ENCODE measurements at places on chromosomes 6 and 20.

- DNase-seq: no peak
Observed at GRCh38 chr6:153702671-153703070, 336.4 kb upstream of the OPRM1 start.

GRCh38 chr6:33217246-33217645, 8.9 kb downstream of the RING1 start:
- no peak for DNase-seq

GRCh38 chr20:17663486-17663885, 18.6 kb downstream of the RRBP1 start:
- DNase-seq: no peak

DNA sequence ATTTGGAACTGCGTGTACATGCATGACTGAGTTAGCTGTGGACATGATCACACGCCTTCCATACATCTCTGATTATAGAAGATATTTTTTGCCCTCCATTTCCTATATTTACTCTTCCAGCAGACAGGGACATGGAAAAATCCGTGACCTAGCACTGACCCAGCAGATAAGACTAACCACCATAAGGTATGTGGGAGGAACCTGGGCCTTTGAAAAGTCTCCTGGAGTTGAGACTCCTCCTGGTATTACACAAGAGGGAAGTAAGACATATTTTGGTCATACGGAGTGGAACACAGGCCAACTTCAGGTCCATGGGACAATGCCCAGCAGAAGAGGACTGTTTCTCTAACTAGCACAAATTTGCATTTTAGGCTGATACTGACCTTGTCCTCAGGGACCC, 13.7 kb upstream of the SIRPB1 start:
- no peak for DNase-seq

DNA sequence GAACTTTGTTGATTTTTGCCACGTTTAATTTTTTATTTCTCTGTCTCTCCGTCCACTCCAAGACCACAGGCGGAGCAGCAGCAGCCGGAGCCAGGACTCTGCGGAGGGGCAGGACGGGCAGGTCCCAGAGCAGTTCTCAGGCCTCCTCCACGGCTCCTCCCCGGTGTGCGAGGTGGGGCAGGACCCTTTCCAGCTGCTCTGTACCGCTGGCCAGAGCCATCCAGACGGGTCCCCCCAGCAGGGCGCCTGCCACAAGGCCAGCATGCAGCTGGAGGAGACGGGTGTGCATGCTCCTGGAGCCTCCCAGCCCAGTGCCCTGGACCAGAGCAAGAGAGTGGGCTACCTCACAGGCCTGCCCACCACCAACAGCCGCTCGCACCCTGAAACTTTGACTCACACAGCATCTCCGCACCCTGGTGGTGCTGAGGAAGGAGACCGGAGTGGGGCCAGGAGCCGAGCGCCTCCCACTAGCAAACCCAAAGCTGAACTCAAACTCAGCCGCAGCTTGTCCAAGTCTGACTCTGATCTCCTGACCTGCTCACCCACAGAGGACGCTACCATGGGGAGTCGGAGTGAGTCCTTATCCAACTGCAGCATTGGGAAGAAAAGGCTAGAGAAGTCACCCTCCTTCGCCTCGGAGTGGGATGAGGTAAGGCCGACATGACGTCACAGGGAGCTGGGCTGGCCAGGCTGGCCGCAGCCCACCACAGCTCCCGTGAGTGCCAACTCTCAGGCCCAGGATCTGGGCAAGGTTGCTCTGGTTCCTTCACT, 123.5 kb downstream of the TCP11 start:
- no peak for DNase-seq

- DNase-seq: no peak
Observed at GRCh38 chr6:32803416-32803815, 13.4 kb downstream of the HLA-DOB start.

GRCh38 chr20:13947719-13948118, 42.7 kb downstream of the SEL1L2 start:
- DNase-seq: no peak

DNA sequence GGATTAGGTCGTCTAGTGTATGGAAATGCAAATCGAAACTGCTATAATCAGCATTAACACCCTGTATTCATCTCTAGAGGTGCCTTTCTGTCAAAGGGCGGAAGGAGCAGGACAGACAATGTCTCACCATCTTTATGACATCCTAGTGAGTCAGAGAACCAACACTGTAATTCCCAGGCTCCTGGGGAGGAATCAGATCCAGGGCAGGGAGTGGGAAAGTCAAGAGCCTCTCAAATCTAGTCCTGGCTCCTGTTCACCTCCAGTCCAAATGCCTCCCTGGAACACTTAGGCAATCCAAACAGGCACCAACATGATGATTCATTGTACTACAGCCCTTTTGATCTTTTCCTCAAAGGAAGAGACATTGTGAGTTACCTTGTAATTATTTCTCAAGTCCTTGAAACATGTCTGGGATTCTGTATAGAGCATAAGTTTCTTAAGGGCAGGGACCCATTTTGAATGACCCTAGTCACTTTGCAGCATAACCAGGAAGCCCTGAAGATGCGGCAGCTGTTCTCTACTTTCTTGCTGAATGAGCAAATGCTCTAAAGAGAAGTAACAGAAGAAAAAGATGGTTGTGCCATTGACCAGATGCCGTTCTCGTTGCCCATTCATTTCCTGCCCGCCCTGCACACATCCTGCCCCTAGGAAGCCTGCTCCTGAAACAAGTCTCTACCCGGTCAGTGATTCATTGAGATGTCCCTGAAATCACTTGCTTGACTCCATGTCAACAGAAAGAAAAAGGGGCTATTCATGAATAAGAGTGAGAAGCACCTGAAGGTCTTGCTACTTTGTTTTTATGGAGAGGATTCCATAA, 112.8 kb upstream of the JARID2 start:
- DNase-seq: peak; percentile 76

DNA sequence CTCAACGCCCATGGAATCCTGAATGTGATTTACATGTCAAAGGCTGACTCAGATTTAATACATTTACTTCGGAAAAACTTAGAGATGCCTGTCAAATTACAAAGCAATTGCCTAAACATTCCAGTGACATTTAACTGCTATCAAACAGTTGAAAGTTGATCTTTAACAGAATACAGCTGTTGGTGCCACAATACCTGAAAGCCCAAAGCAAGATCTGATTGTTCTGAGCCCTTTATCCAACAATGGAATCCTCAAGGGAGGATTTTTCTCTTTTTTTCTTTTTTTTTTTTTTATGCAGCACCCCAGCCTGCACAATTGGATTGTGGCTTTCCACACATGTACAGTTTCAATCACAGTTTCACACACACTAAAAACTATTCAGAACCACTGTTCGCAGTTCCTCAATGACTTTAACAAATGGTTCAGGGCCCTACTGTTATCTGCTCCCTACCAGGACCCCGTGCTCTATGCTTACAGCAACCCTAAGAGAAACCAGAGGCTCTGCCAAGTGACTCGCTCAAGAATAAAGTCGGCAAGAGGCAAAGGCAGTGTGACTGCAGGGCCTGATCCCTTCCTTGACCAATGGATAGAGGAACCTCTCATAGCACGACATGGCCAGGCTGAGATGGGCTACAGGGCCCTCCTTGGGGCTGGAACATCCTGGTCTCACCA, 33.3 kb downstream of the EPB41L2 start:
- DNase-seq: no peak

GRCh38 chr20:60304931-60305330, 346.7 kb downstream of the CDH26 start:
- DNase-seq: no peak

DNA sequence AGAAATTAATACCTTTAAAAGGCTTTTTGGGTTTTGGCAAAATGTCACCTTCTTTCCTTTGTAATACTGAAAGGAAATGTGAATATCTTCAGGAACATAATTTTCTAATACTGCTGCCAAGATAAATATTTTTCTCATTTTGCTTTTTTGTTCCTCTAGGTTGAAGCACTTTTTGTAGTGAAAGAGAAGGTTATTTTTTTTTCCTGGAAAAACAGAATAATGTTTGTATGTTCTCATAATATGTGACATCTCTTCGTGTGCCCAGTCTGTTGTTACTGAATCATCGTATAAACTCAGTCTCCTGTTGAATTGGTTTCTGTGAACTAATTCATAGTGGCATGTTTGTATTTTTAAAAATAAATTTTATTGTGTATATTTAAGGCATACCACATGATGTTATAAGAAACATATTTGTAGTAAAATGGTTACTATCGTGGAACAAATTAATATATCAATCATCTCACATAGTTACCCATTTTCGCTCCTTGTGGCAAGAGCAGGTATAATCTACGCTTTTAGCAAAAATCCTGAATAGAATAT, 74.4 kb downstream of the SH3BGRL2 start:
- peak; percentile 39 for DNase-seq

DNA sequence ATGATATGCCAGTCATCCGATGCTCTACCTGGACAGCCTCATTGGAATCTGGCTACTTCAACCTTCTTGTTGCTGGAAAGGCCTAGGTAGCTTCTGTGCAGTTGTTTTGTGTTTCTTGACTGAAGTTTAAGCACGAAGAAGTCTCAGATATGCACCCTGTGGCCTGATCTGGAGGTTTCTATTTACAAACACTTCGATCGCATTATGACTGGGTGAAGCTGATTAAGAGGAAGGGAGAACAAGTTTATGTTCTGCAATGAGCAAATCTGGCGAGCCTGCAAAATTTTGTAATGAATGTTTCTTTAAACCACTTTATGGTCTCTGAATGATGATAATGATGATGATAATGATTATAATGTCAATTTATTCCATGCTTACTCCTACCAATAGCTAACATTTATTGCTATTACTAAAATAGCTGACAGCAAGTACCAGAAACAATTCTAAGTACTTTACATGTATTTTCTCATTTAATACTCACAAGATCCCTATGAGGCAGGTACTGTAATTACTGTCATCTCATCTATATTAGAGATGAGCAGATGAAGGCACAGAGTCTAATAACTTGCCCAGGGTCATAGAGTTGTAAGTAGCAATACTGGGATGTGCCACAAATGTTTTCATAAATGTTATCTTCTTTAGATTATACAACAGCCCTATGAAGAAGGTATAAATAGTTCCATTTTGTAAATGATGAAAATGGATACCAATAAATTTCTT, 126.1 kb upstream of the UST start:
- DNase-seq: no peak

DNA sequence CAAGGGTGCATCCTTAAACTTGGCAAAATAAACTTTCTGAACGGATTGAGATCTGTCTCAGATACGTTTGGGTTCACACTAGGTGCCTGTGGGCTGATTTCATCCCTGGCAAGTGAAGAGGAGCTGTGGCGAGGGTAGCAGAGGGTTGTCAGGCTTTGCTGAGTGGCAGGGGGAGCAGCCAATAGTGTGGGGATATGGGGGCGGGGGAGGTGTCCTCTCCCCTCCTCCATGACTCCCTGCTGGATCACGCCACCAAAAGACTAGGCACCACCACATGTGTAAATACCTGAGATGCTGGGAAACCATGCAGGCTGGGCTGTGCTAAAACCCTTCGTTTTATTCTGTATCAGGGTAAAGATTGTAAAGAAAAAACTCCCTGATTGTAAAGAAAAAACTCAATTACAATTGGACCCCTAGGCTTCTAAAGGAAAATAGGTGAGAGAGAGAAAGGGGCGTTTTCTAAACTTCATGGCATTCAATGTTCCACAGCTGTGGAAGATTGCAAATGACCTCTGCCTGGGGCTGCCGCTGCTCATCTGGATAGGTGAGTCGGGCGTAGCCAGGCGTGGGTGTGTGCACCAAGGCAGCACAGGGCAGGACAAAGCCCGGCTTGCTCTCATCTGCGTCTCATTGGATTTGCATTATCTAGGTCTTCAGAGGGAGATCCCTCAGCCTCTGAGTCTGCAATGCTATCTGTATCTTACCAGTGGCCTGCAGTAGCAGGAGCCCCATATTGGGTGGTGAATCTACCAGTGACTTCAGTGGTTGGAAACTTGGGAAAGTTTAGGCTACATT, 26.9 kb upstream of the ADTRP start:
- no peak for DNase-seq

- no peak for DNase-seq
Observed at GRCh38 chr20:63657260-63657936, 714 bp upstream of the RTEL1 start.

- no peak for DNase-seq
Observed at GRCh38 chr6:3581469-3581868, 124.6 kb upstream of the SLC22A23 start.

GRCh38 chr20:2301164-2301622, 5.4 kb downstream of the TGM3 start:
- DNase-seq: peak; percentile 54

- no peak for DNase-seq
Observed at GRCh38 chr20:47244451-47244850, 112.0 kb downstream of the ZMYND8 start.

GRCh38 chr6:31350196-31351032, 6.6 kb downstream of the HLA-B start:
- no peak for DNase-seq

DNA sequence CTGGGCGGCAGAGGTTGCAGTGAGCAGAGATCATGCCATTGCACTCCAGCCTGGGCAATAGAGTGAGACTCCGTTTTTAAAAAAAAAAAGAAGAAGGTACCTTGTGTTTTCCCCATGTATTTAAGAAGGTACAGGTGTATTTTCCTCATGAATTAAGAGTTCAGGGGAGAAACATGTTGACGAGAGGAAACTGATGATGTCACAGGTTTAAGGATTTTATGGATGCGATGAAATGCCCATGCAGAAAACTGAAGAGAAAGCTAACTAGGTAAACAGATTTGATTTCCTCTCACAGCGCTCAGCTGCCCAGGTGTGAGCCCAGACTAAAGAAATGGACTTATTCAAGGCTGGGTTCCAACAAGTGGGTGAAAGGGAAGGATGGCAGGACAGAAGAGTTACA, 38.4 kb upstream of the SOX4 start:
- DNase-seq: no peak

DNA sequence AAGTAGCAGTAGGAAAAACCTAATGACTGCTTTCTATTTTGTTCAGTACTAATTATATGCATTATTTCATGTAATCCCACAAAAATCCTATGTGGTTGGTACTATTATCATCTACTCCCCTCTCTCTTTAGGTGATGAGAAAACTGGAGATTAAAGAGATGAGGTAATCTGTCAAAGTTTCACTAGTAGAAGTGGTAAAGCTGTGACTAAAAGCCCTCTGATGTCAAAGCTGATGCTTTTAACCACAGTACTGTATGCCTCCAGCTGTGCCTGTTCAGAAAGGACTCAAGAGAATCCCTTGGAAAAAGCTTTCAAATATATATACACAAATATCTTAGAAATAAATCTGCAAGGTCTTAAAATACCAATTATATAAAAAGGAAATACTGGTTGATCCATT, 38.0 kb downstream of the PHIP start:
- no peak for DNase-seq

- DNase-seq: no peak
Observed at GRCh38 chr6:150634176-150634963, 34.7 kb downstream of the PLEKHG1 start.

GRCh38 chr6:162940426-162940825, 212.7 kb downstream of the PACRG start:
- no peak for DNase-seq

GRCh38 chr6:151051164-151051563, 185.7 kb downstream of the MTHFD1L start:
- no peak for DNase-seq

- no peak for DNase-seq
Observed at GRCh38 chr6:25411316-25411950, 132.3 kb downstream of the CARMIL1 start.

- DNase-seq: no peak
Observed at GRCh38 chr20:51237278-51237677, 214.4 kb upstream of the KCNG1 start.

All from NCI-H2029 (cell line).